ENCODE measurements at places on chromosomes 11 and 22.
A peak's percentile ranks its signal among the peaks of the same experiment; 100 is the strongest.

DNA sequence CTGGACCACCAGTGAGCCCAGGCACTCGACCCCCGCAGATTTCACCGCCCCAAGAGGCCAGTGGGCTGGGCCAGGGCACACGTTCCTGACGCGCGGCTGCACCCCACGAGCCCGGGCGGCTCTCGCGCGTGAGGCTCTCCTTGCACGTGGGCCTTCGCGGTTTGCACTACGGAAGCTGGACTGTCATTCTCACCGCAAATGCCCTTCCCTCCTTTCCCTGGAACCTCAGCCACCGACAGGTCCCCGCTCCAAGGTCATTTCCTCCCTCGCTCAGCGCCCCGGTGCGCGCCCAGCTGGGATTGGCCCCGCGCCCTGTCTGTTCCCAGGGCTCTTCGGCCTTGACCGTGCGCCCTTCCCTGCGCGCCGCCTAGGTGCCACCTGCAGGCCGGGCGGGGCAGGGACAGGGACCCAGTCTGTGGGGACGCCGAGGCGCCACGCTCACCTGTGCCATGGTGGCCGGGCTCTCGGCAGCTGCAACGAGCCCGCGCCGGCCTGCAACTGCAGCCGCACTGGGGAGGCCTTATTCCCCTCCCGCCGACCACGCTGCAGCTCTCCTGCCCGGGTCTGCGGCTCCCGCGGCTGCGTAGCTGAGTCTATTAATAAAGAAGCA is 2.1 kb upstream of the CPT1A start:
- peak; percentile 63 for DNase-seq

GRCh38 chr11:84497981-84498411 is 1129.1 kb downstream of the DLG2 start:
- no peak for DNase-seq

DNA sequence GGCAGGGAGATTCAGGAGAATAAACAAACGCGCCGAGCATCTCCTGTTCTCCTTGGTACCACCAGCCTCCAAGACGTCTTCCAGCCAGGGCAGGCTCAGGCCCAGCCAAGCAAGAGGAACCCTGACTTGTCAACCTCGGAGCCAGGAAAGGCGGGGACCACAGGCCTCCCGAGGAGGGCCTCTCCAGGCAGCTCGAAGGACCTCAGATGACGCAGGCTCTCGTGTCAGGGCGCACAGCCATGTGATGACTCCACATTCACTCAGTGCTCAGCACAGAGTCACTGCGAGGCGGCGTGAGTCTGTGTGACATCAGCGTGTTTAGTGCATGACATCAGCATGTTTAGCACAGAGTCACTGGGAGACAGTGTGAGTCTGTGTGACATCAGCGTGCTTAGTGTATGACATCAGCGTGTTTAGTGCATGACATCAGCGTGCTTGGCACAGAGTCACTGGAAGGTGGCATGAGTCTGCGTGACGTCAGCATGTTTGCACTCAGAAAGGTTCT is 241.4 kb downstream of the BRD1 start:
- no peak for DNase-seq

- DNase-seq = no peak
Measured at GRCh38 chr22:49345896-49346295, 481.8 kb downstream of the BRD1 start.

DNA sequence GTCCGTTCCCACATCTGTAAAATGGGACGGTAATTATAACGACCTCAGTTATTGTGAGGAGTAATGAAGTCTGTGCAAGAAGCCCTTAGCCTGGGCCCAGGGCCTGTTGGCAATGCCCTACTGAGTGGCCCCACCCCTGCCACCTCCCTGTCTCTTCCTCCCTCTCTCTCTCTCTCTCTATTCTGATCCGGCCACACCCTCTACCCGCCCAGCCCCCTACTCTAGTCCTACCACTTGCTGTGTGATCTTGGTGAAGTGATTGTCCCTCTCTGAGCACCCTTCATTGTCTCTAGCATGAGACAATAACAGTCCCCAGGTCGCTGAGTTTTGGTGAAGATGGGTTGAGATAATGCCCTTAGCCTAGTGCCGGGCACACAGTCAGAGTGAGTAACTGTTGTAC is 7.4 kb upstream of the SEC14L6 start:
- no peak for DNase-seq

DNA sequence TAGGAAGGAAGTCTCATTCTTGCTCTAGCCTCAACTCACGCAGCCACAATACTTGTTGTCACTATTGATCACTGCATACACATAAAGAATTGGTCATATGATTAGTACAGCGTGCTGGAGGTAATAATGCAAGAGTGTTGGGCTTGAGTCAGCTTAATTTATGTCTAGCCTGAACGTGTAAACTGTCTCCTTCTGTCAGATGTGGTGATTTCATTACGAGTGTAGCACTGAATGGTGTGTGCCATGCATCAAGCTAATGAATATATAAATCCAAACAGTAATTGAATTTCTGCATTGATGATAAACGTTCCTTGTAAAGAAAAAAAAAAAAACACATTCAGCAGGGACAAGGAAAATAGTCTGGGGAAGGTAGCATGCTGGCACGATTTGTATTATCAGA is 396.2 kb upstream of the RAG2 start:
- no peak for DNase-seq

GRCh38 chr11:118214210-118214914 is 10.4 kb downstream of the JAML start:
- DNase-seq = peak; percentile 94

DNA sequence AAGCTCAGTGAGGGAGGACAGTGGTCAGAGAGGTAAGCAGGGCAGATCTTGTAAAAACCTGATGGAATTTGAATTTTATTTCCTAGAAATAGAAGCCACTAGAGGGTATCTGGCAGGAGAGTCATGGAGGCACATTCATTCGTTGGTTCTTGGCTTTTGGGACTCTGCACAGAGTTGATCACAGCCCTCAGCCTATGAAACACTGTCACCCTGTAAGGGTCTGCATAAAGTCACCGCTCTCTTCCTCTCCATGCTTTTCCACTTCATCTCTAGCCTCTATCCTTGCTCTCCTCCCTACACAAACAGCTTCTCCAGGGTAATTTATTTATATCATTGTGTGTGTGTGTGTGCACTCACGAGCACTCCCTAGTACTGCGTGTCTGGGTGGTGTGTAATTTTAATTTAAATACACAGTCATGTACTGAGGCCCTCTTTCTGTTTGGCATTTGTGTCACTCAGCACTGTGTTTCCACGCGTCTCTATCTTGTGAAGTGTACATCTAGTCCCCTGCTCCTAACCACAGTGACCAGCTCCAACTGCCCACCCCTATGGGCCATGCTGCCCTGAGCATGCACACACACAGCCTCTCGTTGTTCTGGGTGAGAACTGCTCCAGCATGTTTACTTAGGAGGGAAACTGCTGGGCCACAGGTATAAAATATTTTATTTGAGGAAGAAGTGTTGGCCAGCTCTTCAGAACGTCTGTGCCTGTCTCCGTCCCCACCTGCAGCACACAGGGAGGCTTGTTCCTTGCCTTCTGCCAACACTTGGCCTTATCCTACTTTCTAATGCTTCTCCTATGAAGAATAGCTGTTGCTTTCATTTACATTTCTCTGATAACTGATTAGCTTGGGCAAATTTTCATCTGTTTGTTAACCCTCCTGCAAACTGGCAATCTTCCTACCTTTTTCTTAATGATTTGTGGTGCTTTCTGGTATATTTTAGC is 4.5 kb downstream of the KCNQ1OT1 start:
- DNase-seq = no peak

GRCh38 chr11:96317571-96317970 is 25.4 kb downstream of the MAML2 start:
- no peak for DNase-seq

DNA sequence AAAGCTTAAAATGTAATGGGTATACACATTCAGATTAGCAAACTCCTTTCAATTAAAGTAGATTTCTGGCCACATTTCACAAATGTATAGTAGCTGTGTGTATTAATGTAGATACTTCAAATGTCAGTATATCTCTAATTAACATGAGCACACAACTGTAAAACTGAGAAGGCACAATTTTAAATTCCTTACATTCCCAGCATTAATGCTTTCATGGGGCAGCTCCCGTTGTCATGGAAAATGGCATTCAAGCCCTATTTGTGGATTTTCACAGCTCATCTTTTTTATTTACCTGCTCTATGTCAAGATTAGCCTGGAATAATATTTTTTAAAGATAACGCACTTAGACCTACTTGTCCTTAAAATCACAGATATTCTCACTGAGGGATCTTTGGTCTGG is 113.6 kb upstream of the SOX6 start:
- DNase-seq = no peak

GRCh38 chr11:2419638-2420501 is 19.3 kb downstream of the TSSC4 start:
- peak; percentile 81 for DNase-seq

DNA sequence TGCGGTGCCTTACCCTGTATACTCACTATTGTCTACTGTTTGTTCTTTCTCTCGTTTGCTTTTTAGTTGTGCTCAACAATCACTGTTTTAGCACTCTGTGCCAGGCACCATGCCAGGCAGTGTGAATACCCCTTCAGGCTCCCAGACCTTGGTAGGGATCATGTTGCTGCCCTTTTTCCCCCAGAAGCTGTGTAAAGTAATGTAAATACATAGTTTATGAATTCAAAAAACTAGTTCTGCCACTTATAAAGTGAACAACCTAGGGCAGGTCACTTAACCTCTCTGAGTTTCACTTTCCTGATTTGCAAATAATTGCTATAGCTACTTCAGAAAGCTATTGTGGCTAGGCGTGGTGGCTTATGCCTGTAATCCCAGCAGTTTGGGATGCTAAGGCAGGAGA is 81.0 kb upstream of the CTSC start:
- no peak for DNase-seq

GRCh38 chr22:39534591-39535356 is 2.2 kb upstream of the RPS19BP1 start:
- peak; percentile 61 for DNase-seq

GRCh38 chr11:39221550-39222138 is 2237.8 kb downstream of the LRRC4C start:
- DNase-seq = no peak

DNA sequence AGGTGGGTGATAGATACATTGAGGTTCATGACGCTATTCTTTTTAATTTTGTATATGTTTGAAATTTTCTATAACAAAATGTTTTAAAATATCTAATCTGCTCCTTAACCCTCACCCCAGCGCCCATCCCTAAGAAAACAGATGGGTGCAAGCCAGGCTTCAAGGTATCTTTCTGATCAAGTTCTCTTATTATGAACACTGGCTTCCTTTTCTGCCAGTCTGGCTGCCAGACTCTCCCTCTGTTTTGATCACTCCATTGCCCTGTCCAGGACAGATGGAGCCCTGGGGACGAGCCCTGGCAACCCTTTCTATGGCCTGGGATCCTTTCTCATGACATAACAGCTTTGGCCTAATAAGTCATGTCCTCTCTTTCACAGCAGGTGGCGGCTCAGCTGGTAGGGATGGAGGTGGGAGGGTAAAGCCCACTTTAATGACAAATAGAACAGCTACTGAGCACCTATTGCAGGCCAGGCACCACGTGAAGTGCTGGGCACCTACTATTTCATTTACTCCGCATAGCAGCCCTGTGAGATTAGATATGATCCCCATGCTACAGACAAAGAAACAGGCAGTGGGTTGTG is 38.4 kb downstream of the DRD2 start:
- no peak for DNase-seq

DNA sequence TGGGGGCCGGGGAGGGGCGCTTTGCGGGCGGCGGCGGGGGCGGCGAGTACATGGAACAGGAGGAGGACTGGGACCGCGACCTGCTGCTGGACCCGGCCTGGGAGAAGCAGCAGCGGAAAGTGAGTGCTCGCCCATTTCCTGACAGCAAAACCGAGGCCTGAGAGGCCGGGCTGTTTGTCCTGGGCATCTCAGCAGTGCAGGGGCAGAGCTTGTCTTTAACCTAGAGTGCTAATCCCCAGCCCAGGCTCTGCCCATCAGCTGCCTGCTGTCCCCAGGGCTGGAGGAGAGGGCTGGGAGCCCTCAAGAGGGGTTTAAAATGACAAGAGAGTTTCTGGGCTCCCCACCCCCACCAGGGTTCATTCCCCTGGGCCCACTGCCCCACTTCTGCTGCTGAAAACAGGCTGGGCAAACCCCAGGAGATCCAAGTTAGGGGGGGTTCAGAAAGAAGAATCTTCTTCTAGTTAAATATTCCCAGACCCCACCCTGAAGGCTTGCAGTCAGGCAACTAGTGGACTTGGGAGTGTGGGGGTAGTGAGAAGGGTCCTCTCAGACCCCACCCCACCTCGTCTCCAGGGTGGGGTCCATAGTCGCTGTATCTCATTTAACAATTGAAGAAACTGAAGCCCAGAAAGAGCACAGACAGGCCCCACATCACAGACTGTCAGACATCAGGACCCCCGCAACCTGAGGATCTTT is 411 bp downstream of the ACTN3 start:
- DNase-seq = no peak

DNA sequence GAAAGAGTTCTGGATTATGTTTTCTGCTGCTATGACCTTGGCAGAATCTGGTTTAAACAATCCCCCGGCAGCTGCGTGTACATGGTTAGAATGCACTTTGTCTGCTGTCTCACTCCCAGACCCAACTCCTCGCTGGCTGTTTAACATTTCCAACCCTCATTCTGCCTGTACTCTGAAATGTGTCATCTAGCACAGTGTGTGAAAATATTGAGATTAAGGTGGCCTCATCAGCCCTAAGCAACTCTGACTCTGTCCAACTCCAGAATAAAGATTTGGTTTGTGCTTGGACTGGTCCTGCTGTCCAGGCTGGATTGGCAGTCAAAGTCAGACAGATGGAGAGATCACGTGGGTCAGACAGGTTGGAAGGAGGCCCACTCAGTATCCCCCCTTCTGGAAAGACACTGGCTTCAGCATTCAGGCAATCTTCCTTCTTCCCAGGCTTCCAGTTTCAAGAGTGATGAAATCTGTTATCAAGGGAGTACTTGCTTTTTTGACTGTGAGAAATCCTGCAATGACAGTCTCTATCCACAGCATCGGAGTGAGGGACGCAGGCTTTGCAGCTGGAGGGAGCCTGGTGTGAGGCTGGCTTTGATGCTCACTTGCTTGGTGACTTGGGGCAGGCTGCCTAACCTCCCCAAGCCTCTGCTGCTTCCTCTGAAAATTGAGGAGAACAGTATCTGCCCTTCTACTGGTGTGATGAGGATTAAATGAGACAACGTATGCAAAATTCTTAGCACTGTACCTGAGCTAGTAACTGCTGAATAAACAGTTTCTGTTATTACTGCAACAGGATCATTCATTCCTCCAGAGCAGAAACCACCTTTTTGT is 29.8 kb downstream of the ABTB2 start:
- DNase-seq = no peak

DNA sequence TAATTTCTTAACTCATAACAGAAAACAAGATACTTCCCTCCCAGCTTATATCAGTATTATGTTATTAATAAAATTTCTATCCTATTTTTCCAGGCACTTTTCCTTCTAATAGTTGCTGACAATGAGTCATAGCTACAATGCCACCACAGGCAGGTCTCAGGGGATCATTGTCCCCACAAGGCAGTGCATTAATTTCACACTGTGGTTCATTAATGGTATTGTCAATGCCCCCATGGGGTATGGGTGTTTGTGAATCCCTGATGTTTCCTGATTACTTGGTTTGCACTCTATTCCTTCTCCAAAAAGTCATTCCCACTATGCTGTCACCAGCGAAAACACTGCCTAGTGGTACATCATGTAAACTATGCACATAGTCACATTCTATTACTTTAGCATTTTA is 345.5 kb upstream of the CTSC start:
- DNase-seq = no peak

- no peak for DNase-seq
Measured at GRCh38 chr11:32039149-32039548, 51.7 kb upstream of the RCN1 start.

GRCh38 chr11:130636722-130637464 is 188.4 kb downstream of the ADAMTS15 start:
- no peak for DNase-seq
